ENCODE measurements at places on chromosomes 2 and 18.
A peak's percentile ranks its signal among the peaks of the same experiment; 100 is the strongest.

DNA sequence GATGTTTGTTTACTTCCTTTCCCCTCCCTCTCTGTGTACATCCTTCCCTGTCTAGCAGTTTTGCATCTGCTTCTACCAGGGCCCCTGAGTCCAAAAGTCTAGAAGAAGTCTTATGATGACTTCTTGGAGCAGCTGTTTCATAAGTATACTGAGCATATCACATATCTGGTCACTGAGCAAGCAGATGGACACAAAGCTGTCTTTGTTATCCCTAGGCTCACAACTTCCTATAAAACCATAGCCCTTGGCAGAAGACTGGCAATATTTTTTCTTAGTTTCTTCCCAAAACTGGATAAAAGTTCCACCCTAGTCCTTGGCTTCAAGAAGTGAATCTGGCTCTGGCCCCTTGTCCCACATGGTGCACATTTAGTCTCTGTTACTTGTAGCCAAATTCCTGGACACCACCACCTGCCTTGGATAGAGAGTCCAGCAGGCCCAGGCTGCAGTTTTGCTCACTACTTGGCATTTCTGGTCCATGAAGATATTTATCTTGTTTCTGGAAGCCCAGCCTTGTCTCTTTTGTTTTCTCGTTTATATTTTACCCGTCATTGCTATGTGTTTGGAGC, 22.5 kb downstream of the THOC1 start:
- DNase-seq, result no peak

- DNase-seq, result peak; percentile 80
Observed at GRCh38 chr2:188978291-188979081, 4.3 kb downstream of the COL3A1 start.

- no peak for DNase-seq
Observed at GRCh38 chr2:183259921-183260320, 135.7 kb downstream of the NUP35 start.

DNA sequence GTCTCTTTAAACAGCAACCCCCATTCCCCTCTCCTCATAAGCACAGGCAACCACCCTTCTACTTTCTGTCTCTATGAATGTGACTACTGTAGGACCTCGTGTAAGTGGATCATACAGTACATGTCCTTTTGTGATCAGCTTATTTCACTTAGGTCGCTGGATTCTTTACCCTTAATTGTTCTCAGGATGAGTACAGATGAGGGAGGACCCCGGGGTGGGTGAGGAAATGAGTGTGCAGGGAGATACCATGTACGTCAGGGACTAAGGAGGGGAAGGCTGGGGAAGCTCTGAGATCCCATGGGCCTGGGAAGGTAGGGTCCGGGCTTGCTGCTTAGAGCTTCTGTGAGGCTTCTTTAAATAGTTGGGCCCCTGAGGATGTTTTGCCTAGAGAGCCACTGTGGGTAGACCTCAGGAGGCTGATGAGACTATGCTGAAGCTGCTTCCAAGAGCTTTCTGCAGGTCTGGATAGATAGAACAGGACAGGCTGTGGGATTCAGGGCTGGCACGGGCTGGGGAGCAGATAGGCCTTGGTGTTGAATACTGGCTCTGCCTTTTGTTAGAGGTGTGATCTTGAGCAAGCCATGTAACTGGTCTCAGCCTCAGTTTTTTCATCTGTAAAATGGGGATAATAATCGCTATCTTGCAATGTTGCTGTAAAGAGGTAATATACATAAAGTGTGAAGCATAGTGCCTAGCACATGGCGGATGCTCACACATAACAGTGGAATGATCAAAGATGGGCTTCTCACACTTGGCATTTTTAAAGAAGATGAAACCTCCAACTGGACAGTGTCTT, 155.3 kb downstream of the PRKCE start:
- DNase-seq, result no peak

GRCh38 chr18:54233228-54233625, 8.8 kb upstream of the MBD2 start:
- no peak for DNase-seq

GRCh38 chr2:214671319-214671885, 138.1 kb downstream of the BARD1 start:
- DNase-seq, result no peak

- DNase-seq, result no peak
Observed at GRCh38 chr2:120703330-120703994, 32.2 kb upstream of the GLI2 start.

DNA sequence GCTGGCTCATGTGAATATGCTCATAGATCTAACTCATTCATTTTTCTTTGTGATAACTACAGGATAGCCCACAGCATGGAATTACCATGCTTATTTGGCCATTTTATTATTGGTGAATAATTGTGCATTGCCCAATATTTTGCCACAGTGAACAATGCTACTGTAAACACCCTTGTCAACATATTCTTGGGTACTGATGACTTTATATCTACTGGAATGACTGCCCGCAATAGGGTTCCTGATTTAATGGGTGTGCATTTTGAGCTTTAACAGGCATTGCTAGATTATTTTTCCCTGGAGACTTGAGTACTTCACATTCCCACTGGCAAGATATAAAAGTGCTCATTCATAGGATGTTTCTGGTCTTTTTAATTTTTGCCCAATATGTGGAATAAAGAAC, 42.7 kb upstream of the EVA1A start:
- DNase-seq, result no peak

- peak; percentile 88 for DNase-seq
Observed at GRCh38 chr2:102487761-102488462, 14.9 kb downstream of the SLC9A4 start.

DNA sequence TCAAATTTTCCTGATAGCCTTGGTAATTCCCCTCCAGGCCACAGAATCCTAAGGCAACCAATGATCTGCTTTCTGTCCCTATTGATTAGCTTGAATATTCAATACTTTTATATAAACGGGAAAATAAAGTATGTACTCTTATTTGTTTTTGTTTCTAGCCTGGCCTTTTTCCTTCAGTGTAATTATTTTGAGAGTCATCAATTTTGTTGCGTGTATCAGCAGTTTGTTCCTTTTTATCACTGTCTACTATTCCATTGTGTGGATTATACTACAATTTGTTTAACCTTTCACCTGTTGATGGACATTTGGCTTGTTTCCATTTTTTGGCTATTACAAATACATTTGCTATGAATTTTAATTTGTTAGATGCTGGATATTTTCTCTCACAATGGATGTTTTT, 39.2 kb upstream of the LRRC30 start:
- DNase-seq, result no peak

- peak; percentile 50 for DNase-seq
Observed at GRCh38 chr2:188659656-188660406, 314.3 kb upstream of the COL3A1 start.

- DNase-seq, result peak; percentile 22
Observed at GRCh38 chr2:141554810-141555209, 576.0 kb downstream of the LRP1B start.

GRCh38 chr2:201411421-201411820, 39.8 kb downstream of the TRAK2 start:
- DNase-seq, result peak; percentile 66

DNA sequence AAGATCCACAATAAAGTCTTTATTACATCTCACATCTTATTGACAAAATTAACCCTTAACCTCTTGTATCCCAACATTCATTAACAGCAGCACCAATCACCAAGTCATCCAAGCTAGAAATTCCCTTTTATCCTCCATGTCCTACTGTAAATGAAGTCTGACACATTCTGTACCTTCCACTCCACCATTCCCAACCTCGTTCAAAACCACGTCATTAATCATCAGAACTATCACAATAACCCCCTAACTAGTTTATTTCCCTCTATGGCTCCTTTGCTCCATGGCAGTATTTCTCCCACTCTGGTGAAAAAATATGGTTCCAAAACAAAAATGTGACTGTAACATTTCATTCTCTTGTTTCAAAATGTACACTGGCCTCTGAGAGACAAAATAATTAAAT, 1626.2 kb downstream of the LRP1B start:
- DNase-seq, result peak; percentile 8

DNA sequence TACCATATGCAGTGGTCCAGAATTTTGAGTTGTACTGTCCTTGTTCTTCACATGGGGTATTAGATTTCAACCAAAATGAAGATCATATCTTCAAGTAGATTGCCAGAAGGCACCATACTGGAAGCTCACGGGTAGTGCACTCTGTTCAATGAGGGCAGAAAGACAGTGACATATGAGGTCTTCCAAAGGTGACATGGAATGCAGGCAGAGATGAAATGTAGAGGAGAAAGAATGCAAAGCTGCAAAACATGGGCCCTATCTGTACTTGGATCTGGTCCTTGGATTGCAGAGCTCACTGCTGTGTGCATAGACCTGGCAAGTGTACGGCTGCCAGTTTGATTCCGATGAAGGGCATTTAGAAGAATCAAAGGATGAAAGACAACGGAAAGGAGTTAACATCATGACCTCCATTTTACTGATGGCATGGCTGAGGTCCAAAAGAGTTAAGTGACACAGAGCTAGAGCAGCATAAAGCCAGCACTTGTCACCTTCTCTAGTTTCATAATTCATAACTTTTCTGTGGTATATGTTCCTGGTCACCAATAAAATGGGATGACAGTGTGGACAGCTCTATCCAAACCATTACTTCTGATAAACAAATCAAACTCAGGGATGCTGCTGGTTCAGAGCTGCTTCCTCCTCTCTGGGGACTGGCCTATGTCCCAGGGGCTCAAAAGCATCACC, 64.7 kb downstream of the BCL2 start:
- DNase-seq, result no peak

DNA sequence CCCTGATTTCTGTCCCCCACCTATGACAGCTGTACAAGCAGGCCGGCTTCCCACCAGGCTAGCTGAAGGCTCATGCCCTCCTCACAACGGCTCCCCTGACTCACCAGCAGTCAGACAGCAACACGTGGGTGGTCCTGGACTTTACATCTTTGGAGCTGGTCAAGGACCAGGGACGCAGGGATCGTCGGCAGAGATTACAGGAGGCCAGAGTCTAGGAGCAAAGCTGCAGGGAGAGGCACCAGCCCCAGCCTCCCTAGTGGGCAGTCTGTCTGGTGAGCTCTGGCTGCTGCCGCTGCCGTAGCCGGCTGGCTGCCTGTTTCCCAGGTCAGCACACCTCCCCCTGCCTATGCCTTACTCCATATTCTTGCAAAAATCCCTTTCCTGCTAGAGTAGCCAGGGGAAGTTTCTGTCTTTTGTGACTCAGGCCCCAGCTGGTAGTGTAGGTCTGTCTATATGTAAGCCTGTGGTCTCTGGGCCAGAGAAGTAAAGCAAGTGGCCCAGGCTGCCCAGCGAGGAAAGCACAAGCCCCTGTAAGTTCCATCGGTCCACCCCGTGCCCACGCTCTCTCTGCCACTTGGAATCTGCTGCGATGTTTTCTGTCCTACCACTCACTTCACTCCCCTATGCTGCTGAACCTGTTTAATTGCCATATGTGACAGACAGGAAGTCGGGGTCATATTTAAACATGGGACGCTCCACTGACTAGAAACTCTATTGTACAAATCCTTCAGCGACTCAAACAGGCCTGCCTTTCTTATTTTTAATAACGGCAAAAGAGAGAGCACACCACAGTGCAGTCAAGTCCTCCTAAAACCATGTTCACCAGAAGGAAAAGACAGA, 2.4 kb upstream of the ARHGEF4 start:
- no peak for DNase-seq

DNA sequence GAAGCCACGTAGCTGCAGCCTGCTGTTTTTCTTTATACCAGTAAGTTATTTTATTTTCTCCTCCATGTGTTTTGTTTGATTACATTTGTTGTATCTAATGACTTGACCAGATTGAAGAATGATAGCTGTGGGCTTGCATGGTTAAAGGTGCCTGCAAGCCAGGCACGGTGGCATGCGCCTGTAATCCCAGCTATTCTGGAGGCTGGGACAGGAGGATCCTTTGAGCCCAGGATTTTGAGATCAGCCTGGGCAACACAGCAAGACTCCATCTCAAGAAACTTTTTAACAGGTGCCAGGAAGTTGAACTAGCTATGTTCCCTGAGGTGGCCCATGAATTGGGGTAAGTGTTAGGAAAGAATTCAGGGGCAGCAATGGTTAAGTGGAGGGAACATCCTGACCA, 179.4 kb downstream of the IRS1 start:
- DNase-seq, result no peak

DNA sequence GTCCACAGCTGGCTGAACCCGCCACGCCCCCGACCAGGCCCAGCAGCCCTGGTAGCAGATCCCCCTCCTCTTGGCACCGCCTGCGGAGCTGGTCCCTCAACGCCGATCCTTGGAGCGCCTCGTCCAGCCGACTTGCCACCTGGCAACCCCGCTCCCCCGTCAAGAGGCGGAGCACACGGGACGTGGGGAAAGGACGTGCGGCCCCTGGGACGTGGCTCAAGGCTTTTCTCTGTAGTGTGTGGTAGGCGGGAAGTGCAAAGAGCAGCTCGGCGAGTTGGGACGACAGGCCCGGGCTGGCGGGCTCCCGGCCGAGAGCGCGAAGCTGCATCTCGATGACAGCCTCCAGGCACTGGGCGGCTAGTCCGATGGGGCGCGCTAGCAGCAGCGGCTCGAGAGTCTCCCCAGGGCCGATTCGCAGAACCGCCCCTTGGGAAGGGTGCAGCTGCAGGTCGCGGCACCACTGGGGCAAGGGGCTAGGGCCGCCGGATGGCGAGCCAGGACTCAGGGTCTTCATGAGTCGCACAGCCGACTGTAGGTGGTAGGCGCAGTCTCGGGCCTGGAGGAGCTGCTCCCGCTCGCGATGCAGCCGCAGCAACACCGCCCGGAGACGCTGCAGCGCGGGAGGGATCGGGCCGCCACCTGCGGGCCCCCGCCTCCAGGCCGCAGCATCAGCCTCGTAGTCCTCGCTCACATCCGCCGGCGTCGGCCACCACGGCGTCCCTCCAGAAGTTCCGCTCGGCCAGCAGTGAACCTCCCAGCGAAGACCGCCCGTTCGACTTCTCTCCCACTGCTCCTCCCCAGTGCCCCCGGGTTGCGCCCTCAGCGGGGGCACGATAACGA, 617 bp downstream of the CCDC142 start:
- DNase-seq, result no peak

DNA sequence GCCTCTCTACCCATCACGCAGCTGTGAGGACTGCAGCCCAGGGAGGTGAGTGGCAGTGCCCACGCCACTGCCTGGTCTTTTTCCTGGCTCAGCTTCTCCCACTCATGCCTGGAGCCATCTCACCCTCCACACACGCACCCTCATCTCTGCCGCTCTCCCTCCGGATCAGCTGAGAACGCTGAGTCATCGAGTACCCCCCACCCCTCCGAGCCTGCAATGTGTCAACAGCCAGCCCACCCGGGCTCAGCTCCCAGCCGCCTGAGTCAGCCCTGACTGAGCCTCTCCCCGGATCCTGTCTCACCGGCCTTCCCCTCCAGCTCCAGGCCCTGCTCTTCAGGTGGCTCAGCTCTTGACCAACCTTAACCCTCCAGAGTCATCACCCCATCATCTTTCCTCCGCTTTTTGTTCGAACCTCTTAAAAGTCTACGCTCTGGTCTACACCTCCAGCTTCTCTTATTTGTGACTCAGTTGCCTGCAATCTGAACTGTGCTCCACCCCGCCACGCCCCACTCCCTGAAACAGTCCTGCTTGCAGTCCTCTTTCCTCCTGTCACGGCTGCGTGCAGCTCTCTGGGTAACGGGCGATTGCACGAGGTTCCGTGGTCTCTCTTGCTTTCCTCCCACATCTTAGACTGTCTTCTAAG, 94.4 kb upstream of the ASAP2 start:
- DNase-seq, result peak; percentile 66

GRCh38 chr2:206176901-206177300, 17.2 kb downstream of the EEF1B2 start:
- DNase-seq, result no peak

- DNase-seq, result no peak
Observed at GRCh38 chr2:240429872-240430491, 5.5 kb upstream of the GPC1 start.

GRCh38 chr2:74567881-74568280, 13.4 kb downstream of the DOK1 start:
- peak; percentile 61 for DNase-seq

- no peak for DNase-seq
Observed at GRCh38 chr2:216319771-216320170, 52.5 kb downstream of the MARCHF4 start.

GRCh38 chr18:50935493-50936191, 32.2 kb upstream of the ELAC1 start:
- DNase-seq, result no peak

All from fibroblast of skin of left quadriceps (primary cell).